CD4-positive, alpha-beta T cell treated with Interleukin-6 for 4 hours (primary cell): ENCODE measurements at places on chromosomes 16 and 17.

- no peak for DNase-seq
Observed at GRCh38 chr17:81189670-81190530, 23.9 kb upstream of the AATK start.

GRCh38 chr17:49162866-49163265 is 30.3 kb downstream of the B4GALNT2 start:
- DNase-seq, result no peak

GRCh38 chr16:82715833-82716232 is 89.1 kb downstream of the CDH13 start:
- DNase-seq, result no peak

DNA sequence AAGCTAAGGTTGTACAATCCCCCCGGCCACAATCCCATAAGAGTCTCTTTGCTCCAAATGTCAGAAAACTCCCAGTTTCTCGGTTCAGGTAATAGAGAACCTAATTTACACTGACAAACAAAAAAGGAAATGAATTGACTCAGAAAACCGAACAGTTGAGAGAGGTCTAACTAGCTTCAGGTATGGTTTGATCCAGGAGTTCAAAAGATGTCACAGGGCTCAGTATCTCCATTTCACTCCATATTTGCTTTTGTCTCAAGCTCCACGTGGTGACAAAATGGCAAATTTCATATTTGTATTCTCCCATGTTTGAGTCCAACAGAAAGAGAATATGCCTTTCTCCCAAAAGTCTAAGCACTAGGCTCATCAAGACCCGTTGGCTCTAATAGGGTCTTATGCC is 117.4 kb downstream of the AXIN2 start:
- no peak for DNase-seq

DNA sequence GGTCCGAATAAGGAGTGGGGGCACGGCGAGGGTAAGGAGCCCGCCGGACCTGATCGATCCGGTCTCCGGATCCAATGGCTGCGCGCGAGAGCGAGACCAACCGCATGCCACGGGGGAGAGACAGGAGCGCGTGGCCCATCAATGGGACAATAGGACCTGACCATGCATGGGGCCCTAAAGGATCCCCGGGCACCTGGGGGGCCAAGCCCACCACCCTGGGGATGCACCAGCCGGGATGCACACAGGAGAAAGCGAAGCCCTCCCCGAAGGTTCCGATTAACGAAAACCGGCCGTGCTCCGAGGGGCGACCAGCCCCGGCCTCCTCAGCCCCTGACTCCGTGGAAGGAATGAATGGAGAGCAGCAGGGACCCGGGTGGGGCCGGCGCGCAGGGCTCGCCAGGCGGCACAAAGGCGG is 525 bp downstream of the JPT1 start:
- peak; percentile 26 for DNase-seq

DNA sequence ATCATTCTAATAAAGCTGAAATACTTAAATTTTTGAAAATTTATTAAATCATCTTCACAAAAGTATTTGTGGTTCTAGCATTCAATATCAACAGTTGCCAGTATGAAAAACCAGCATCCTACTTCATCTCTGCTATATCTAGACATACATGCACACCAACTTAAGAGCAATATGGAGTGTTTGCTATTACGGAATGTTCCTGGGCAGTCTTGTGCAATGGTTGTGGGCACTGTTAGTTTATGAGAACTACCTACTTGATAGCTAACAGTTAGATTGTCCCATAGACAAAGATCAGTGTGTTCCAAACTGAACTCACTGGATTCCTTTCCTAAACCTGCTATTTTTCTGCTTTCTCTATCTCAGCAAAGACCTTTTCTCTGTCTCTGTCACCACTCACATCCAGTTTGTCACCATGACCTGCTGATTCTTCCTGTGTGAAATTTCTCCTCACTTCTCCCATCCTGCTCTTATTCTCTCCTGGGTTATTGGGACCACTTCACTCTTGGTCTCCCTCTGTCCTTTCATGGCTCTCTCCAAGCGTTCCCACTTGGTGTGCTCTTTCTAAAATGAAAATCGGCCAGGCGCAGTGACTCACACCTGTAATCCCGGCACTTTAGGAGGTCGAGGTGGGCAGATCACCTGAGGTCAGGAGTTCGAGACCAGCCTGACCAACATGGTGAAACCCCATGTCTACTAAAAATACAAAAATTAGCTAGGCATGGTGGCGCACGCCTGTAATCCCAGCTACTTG is 27.7 kb downstream of the CNTROB start:
- no peak for DNase-seq

GRCh38 chr17:72661116-72661944 is 431.2 kb downstream of the SLC39A11 start:
- DNase-seq, result no peak

DNA sequence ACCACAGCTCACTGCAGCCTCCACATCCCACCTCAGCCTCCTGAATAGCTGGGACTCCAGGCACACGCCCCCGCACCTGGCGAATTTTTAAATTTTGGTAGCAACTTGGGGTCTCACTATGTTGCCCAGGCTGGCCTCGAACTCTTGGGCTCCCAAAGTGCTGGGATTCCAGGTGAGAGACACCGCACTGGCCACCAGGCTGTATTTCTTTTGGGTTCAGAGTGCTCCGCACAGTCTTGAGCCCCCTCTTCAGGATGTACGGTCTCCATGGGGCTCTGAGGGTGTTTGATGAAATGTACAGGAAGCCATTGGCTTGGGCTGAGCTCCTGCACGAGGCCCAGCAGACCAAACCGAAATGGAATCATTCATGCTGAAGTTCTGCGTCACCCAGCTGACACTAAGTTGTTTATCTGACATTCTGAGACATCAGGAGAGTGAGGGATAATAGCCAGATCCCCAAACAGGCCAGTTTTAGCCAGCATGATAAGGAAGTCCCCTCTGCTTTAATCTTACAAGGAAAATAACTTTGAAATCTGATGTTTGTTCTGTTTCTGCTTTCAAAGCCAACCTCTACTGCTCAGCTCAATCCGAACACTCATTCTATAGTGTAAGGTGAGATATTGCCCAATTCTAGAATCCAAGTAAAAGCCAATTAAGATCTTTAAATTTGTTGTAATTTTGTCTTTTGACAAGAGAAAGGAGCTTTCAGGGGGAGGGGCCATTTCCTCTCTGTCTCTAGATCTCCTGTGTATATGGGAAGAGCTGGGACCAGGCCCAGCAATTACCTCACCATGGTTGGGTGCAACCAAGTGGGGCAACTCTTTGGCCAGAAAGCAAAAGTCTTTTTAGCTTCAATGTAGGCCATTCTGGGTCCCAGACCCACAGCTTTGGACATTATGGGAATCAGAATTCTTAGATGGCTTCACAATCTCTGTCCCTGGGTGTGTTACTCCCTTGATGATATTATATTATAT is 23.7 kb downstream of the GPR142 start:
- no peak for DNase-seq

- DNase-seq, result no peak
Observed at GRCh38 chr17:50206604-50207293, 5.3 kb upstream of the COL1A1 start.

GRCh38 chr17:82889496-82890338 is 49.9 kb upstream of the ZNF750 start:
- DNase-seq, result no peak

DNA sequence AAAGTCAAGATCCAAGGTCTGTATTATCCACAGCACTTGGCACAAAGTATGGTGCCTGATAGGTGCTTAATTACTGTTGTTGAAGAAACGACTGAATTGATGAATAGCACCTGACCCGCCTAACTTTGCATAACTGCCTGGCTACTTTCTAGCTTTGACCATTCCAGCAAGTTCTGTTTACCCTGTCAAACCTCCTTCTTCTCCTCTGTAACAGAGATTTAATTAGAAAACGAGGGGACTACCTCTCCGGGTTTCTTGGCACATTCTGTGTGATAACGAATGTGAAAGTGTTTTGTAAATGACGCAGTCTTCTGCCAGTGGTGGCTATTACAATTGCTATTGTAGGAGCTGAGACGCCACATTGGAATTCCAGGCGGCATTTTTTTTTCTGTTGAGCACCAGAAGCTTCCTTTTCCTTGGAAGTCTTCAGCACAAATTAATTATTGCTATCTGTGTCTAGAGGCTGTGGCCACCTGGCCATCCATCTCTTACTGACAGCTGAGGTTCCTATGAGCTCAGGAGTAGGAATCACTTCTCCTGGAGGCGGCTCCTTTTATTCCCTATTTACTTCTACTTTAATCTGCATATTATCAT is 522.9 kb downstream of the HS3ST4 start:
- no peak for DNase-seq

DNA sequence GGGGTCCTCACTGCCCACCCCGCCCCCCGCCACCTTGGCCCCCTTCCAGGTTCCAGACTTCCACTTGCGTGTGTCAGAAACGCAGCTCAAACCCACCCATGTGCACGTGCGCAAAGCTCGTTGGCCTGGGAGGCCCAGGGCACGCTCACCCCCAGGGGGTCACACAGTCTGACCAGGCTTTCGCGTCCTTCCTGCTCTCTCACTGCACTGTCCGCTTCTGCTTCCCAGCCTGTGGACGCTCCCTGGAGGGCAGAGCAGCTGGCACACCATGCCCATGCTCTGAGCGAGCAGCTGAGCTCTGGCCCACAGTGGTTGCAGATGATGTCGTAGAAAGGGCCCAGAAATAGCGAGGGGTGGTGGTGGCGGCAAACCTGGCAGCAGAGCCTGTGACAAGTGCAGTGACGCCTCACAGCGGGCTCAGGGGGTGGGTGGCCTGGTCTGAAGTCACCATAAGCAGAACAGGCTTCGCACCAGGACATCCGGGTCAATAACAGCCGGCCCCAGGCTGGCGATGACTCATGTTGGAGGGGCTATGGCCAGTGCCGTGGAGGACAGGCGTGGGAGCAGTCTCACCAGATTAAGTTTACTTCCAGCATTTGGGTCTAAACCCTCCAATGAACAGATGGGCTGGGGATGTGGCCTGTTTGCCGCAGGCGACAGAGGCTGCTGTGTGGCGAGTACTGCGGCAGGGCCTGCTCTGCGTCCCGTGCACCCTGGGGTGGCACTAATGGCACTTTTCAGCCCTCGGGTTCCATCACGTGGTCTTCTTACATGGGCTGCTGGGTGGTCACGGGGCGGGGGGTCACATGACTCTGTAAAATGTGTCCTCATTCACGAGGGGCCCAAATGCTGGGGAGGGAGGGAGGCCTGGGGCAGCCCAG is 49.0 kb downstream of the NT5M start:
- DNase-seq, result no peak

GRCh38 chr17:65366102-65366844 is 195.2 kb downstream of the AXIN2 start:
- no peak for DNase-seq

DNA sequence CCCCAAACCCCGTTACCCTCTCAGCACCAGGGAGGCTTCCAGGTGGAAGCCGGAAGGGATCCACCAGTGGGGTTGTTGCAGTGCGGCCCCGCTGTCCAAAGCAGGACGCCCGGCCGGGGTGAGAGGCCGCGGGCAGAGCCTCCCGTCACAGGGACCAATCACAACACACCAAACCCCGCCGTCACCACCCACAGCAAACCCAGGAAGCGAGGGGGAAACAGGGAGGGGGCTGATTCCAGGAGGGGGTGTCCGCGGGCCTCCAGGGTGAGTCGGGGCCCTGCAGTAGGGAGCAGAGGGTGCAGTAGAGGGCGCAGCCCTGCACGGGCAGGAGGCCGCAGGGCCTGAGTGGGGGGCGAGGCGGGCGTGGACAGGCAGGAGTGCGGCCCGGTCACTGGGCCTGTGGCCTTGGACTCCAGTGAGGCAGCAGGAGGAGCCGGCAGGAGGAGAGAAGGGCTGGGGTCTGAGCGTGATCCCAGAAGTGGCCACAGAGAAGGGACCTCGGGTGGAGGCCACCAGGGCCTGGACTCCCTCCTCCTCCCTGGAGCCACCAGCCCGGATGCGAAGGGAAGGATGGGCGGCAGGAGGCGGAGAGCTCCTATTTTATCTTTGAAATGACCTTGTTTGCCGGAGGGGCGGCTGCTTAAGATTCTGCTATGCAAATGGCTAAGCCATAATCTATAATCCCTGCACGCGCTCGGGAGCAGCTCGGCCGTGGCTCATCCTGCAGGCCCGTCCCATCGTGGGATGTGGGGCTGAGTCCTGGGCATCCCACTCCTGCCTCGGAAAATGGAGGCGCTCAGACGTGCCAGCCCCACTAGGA is 41.5 kb downstream of the ZFPM1 start:
- DNase-seq, result no peak

GRCh38 chr17:61833536-61834193 is 29.7 kb downstream of the BRIP1 start:
- no peak for DNase-seq

DNA sequence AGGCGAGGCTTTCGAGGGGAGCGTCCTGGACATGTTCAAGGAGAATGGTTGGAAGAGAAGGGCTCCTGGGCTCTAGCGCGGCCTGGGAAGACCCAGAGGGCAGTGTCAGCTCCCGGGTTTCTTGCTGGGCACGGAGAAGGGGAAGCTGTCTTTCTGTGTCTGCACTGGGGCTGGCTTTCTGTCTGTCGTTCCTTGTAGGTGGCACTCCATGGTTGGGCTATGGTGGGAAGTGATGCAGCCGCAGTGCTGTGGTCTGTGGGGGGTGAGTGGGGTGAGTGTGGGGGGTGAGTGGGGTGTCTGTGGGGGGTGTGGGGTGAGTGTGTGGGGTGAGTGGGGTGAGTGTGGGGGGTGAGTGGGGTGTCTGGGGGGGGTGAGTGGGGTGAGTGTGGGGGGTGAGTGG is 13.7 kb downstream of the RNF213 start:
- DNase-seq, result no peak

DNA sequence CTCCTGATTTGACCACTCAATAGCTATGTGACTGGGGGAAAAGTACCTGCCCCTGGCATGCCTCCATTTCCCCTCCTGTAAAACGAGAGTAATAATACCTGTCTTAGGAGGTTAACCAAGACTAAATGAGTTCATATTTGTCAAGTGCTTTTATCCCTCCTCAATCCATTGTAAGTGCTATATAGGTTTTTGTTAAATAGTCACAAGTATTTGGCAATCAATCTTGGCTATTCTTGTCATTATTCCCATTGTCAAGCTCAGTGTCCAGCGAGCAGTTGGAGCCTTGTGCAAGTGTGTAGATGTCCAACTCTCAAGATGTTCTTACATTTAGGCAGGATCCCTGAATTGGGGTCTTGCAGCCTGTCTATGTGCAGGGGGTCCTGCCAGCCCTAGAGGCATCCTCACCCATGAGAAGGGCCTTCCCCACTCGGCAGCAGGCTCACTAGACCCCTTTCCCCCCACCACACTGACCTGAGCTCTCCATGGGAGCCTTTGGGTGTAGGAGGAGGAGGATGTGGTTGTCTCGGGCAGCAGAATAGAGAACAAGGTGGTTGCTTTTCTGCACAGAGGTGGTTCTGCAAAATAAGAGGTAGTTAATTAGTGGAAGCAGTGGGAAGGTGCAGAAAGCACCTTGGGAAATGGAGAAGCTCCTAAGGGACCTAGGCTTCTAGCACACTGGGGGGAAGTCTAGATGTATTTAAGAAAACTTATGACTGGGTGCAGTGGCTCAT is 18.0 kb downstream of the PIK3R6 start:
- no peak for DNase-seq

DNA sequence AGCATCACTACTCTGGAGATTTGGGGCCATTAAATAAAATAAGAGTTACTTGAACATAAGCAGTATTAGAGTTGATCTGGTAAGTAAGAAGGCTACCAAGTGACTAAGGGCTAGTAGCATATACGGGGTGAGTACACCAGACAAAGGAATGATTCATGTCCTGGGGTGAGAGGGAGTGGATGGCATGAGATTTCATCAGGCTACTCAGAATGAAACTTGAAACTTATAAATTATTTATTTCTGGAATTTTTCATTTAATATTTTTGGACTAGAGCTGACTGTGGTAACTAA is 2.3 kb downstream of the SLFN5 start:
- peak; percentile 32 for DNase-seq
